ENCODE measurements at places on chromosomes 5 and 9.

DNA sequence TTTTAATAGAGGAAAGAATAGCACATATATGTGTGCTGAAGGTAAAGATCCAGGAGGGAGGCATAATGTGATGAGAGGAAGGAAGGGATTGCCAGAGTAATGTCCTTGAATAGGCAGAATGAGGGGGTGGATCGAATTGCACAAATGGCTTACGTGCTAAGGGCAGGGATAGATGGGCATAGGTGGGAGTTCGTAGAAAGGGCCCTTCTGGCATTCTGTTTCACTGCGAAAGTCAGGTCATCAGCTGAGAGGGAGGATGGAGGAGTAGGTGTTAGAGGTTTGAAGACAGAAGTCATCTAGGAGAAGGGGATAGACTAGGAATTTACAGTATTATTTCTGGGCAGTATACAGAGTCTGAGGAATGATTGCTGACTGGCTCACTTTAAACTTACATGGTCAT is 32.1 kb downstream of the CNOT6 start:
- no peak for DNase-seq

- DNase-seq = no peak
These were observed 31.9 kb downstream of the MORN5 start for GRCh38 chr9:122191584-122191983.

- peak; percentile 64 for DNase-seq
These were observed 21.5 kb downstream of the PLPP7 start for GRCh38 chr9:131310833-131311554.

- DNase-seq = no peak
These were observed 286.1 kb upstream of the ACTBL2 start for GRCh38 chr5:57768745-57769144.

GRCh38 chr9:75671354-75671753 is 219.1 kb upstream of the PCSK5 start:
- DNase-seq = no peak

DNA sequence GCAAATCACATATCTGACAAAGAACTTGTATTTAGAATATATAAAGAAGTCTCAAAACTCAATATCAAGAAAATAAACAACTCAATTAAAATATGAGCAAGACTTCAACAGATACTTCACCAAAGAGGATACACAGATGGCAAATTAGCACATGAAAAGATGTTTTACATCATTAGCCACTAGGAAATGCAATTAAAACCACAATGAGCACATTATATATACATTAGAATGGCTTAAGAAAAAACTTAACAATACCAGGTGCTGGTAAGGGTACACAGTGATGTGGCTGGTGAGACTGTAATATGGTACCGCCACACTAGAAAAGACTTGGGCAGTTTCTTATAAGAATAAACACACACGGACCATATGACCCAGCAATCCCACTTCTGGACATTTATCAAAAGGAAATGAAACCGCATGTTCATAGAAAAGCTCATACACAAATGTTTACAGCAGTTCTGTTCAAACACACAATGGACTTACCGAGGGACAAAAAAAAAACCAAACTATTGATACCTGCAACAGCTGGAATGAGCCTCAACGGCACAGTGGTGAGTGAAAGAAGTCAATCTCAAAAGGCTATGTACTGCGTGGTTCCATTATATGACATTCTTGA is 27.6 kb downstream of the SEMA4D start:
- no peak for DNase-seq

- peak; percentile 3 for DNase-seq
These were observed 1.6 kb downstream of the NPR3 start for GRCh38 chr5:32712481-32713360.

- no peak for DNase-seq
These were observed 9.9 kb upstream of the CXXC5 start for GRCh38 chr5:139638090-139638735.

GRCh38 chr5:137665678-137666460 is 70.0 kb downstream of the KLHL3 start:
- peak; percentile 28 for DNase-seq

DNA sequence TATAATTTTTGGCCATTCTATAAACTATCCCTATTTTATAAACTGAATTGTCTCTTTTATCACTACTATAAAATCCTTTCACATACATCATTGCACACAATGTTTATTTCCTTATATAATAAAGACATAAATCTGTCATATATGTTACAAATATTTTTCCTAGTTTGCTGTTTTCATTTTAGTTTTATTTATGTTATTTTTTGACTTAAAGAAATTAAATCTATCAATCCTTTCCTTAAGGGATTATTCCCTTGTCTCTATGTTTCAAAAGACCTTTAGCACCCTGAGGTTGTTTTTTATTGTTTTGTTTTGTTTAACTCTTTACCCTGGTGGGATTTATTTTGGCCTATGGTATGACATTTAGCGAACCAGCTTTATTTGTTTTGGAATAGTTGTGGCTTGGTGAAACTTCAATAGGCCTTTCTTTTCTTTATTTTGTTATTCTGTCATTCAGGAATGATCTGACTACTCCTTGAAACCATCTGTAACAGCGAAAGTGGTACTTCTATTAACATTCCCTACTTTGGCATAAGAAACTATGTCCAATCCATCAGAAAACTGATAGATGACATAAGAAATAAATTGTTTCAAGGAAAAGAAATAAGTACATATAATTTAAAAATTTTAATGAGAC is 125.9 kb downstream of the CEP120 start:
- DNase-seq = no peak

- no peak for DNase-seq
These were observed 57.2 kb downstream of the WDR70 start for GRCh38 chr5:37436146-37436934.

GRCh38 chr5:130555429-130555828 is 609.6 kb downstream of the HINT1 start:
- DNase-seq = no peak

DNA sequence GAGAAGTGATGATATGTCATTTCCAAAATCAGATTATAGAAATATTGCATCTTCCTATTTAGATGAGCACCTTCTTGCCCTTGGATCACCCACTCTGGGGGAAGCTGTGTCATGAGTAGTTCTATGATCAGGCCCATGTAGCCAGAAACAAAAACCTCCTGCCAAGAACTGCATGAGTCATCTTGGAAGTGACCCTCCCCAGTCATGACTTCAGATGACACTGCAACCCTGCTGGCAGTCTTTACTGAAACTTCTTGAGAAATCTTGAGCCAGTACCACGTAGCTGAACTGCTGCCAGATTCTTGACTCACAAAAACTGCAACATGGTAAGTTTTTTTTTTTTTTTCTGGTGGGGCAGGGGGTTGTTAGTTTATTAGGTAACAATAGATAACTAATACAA is 439.6 kb upstream of the PTGER4 start:
- no peak for DNase-seq

GRCh38 chr5:116037236-116037822 is 5.1 kb downstream of the ARL14EPL start:
- DNase-seq = no peak

DNA sequence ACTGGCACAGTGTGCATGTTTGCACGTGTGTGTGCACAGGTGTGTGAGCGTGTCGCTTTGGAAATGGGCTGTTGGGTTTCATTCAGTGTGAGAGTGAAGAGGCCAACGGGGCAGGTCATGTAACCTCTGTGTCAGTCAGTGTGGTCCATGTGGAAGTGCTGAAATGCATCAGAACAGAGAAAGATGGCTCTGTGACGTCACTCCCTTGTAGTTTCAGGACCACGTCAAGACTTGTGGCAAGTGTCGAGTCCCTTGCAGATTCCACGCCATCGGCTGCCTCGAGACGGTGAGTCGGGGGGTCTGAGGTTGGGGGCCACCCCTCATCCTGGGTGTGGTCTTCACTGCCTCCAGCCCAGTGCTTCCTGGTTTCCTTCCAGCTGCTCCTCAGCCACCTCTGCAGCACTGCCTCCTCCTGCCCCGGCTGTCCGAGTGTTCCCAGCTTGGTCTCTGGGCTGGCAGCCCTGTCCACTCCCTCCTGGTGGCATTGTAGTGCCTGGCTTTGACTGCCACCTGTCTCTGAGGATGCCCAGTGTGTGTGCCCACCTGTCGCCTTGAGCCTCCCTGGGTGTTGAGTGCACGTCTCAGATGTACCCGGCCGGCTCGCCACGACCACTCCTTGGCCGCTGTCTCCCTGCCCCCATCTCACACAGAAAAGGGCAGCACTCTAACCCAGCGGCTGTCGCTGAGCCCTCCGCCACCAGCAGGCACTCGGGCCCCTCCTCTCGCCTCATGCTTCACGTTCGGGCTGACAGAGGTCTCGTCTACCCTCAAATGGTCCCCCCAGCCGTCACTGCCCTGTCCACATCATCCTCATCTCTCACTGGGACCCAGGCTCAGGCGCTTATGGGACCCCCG is 28.0 kb downstream of the FBXW5 start:
- DNase-seq = no peak

DNA sequence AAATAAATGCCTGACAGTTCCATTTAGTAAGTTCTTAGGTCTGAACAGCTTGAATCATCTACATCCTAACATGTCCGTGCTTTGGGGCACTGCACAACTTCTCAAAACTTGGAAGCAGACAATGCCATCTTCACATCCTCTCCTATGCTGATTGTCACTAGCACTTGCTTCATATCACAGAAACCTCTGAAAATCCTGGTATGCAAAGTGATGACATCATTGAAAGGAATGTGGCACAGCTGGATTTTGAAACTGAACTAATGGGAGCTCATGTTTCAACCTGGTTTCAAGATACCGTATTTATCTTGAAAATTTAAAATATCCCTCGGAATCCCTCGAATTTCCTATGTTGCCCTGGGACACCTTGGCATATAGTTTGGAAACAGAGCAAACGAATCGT is 490.2 kb upstream of the DAP start:
- no peak for DNase-seq

DNA sequence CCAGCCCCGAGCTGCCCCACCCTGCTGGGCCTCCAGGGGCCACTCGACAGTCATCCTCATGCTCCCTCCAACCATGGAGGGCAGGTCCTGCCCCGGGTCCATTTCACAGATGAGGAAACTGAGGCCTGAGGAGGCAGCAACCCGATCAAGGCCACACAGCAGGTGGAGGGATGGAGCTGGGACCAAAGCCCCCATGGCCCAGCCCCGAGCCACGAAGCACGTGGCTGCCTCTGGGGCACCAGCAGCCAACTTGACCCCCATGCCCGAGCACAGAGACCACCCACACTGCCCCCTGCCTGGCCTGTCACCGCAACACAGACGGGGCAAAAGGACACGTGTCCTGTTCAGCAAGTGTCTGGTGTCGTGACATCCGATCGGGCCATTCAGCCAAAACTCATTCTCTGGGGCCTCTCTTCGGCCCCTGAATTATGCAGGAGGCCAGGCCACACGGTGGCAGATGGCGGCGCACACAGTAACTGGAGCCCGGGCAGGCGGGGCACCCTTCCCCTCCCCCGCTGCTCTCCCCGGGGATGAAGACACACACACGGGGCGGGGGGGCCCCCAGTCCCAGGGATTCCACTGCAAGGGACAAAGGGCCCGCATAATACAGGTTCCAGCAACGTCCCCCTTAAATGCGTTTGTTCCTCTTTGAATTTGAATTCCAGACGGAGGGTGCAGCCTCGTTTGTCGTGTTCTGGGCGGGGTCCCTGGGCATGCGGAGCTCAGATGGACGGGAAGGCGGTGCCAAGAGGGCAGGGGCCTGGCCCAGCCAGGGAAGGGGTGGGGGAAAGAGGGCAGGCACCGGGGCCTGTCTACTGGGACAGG is 29.4 kb upstream of the TMEM250 start:
- no peak for DNase-seq
